ENCODE measurements at places on chromosomes 16 and 17. TPM values are rescaled to one million over a fixed set of nuclear protein-coding genes. Genes with fewer than 3 reads are reported as not detected.

TRAP1 gene
- 77.2 TPM for total RNA-seq

C16orf96 gene
- total RNA-seq: 0.20 TPM

HSF5 gene
- 1.5 TPM for total RNA-seq

P2RX5 gene
- total RNA-seq: 21.8 TPM

ICAM2 gene
- total RNA-seq: 113 TPM

SLC12A3 gene
- total RNA-seq: not detected

TTC19 gene
- total RNA-seq: 46.9 TPM

PRDM7 gene
- total RNA-seq: not detected

FOXF1 gene
- total RNA-seq: not detected

RASL10B gene
- total RNA-seq: 0.10 TPM

KCTD11 gene
- total RNA-seq: 2.7 TPM

NDUFAB1 gene
- 27.0 TPM for total RNA-seq

HP gene
- not detected for total RNA-seq

CHRNE gene
- 1.6 TPM for total RNA-seq

CISD3 gene
- 12.8 TPM for total RNA-seq

GUCY2D gene
- total RNA-seq: 0.08 TPM

SLFN14 gene
- not detected for total RNA-seq

EVPLL gene
- total RNA-seq: not detected

CLEC19A gene
- not detected for total RNA-seq

ANTKMT gene
- total RNA-seq: 10.3 TPM

ASIC2 gene
- not detected for total RNA-seq

OTOP3 gene
- not detected for total RNA-seq
